Bronchial smooth muscle cell (primary cell): ENCODE measurements at places on chromosomes 3 and 15. TPM values are rescaled to one million over a fixed set of nuclear protein-coding genes. Genes with fewer than 3 reads are reported as not detected.

The RNF168 gene
- 13.2 and 16.7 TPM in 2 replicates for total RNA-seq

The CIDEC gene
- total RNA-seq: not detected in 2 replicates

The DAZL gene
- total RNA-seq: not detected in 2 replicates

The SMCO1 gene
- not detected in 2 replicates for total RNA-seq

The SLC7A14 gene
- total RNA-seq: 3.3 and 29.8 TPM in 2 replicates

The CLDN11 gene
- 94.1 and 632 TPM in 2 replicates for total RNA-seq

The MORC1 gene
- not detected in 2 replicates for total RNA-seq

The TGM4 gene
- under 0.01 TPM in 1 of 2 replicates, not detected in the other for total RNA-seq

The TUSC7 gene
- under 0.01 TPM in 1 of 2 replicates, not detected in the other for total RNA-seq

The TXNRD3 gene
- 14.7 and 15.0 TPM in 2 replicates for total RNA-seq

The ARNT2 gene
- 1.3 and 3.9 TPM in 2 replicates for total RNA-seq

The CSPG4 gene
- 30.7 and 42.1 TPM in 2 replicates for total RNA-seq

The GABRB3 gene
- 0.16 and 0.26 TPM in 2 replicates for total RNA-seq

The IL17RE gene
- total RNA-seq: 0.52 and 0.63 TPM in 2 replicates

The CIP2A gene
- 4.3 and 4.9 TPM in 2 replicates for total RNA-seq

The RUBCN gene
- 4.3 and 4.4 TPM in 2 replicates for total RNA-seq

The TEX55 gene
- total RNA-seq: not detected in 2 replicates

The SERPINI2 gene
- total RNA-seq: not detected in 2 replicates

The CALML4 gene
- total RNA-seq: 1.2 and 2.7 TPM in 2 replicates

The ANKRD34C gene
- not detected in 2 replicates for total RNA-seq

The PFKFB4 gene
- total RNA-seq: 4.9 and 5.7 TPM in 2 replicates

The RPP25 gene
- 0.34 and 1.4 TPM in 2 replicates for total RNA-seq

The DLL4 gene
- total RNA-seq: under 0.01 and 0.16 TPM in 2 replicates
